Effector memory CD8-positive, alpha-beta T cell (primary cell): ENCODE measurements at places on chromosomes 3 and 15.
A peak's percentile ranks its signal among the peaks of the same experiment; 100 is the strongest.

- H3K27ac ChIP-seq: no peak overlapping the region
- no peaks in the 10 kb centered on the region for H3K36me3 ChIP-seq
- no peaks in the 10 kb centered on the region for H3K27me3 ChIP-seq
- no peak overlapping the region for H3K4me3 ChIP-seq
Observed at GRCh38 chr3:174335910-174336309, 523.2 kb upstream of the NAALADL2 start.

GRCh38 chr3:177672252-177672911, 475.1 kb upstream of the TBL1XR1 start:
- no peaks in the 10 kb centered on the region for H3K36me3 ChIP-seq
- no peak overlapping the region for H3K27ac ChIP-seq
- H3K4me3 ChIP-seq: no peak overlapping the region
- H3K27me3 ChIP-seq: no peaks in the 10 kb centered on the region

- H3K4me1 ChIP-seq: no peaks in the 10 kb centered on the region
- H3K27me3 ChIP-seq: no peaks in the 10 kb centered on the region
- no peak overlapping the region for H3K4me3 ChIP-seq
- DNase-seq: no peak
Observed at GRCh38 chr15:27899583-27900285, 199.4 kb downstream of the OCA2 start.

GRCh38 chr3:193317682-193318300, 60.8 kb downstream of the ATP13A5 start:
- no peaks in the 10 kb centered on the region for H3K4me1 ChIP-seq
- no peaks in the 10 kb centered on the region for H3K27me3 ChIP-seq
- no peak overlapping the region for H3K27ac ChIP-seq

DNA sequence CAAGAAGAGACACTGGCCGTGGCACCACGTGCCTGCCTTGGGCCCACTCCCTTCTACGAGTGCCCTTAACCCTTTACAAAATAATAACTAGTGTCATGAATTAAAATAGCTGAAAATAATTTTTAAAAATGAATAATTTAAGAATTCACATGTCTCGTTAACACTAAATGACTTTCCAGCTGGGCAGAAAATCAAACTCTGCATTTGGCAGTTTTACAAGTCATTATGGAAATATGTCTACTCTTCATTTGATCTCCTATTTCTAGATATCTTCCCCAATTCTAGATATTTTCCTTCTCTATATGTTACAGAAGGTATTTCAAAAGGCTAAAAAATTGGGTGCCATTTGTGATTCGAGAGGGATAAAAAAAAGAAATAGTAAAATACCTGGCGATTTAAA, 100.2 kb downstream of the RORA start:
- DNase-seq: no peak
- H3K4me3 ChIP-seq: no peak overlapping the region
- no peaks in the 10 kb centered on the region for H3K36me3 ChIP-seq

DNA sequence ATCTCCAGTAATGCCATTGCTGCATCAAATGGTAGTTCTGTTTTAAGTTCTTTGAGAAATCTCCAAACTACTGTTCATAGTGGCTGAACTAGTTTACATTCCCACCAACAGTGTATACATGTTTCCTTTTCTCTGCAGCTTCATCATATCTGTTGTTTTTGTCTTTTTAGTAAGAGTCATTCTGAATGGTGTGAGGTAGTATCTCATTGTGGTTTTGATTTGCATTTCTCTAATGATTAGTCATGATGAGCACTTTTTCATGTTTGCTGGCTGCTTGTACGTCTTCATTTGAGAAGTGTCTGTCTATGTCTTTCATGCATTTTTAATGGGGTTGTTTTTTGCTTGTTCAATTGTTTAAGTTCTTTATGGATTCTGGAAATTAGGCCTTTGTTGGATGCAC, 10.2 kb upstream of the GCSAM start:
- peak overlapping the region; percentile 70 for H3K4me3 ChIP-seq
- H3K4me1 ChIP-seq: peaks cover 8% of the 10 kb centered on the region
- no peak for DNase-seq
- H3K36me3 ChIP-seq: no peaks in the 10 kb centered on the region
- peak overlapping the region; percentile 88 for H3K27ac ChIP-seq

DNA sequence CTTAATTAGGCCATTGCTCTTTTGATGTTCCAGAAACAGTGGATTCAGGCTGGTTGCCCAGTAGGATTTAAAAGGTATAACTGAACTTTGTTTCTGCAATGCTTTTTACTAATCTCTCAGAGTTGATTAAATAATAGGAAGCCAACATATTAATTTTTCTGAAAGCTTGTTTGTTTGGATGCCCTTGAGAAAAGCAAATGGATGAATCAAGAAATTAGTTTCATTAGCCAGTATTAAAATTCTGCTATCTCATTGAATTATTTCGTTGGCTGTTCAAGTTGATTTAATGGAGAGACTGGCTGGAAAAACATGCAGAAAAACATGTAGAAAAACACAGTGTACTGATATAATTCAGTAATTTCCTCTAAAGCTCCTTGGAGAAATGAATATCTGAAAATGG, 178.9 kb upstream of the THRB start:
- no peaks in the 10 kb centered on the region for H3K36me3 ChIP-seq
- no peaks in the 10 kb centered on the region for H3K4me1 ChIP-seq
- no peak overlapping the region for H3K27ac ChIP-seq
- no peak for DNase-seq
